BE2C (cell line): ENCODE measurements at places on chromosomes 4 and X.

GRCh38 chrX:9821572-9821971, 35.3 kb downstream of the SHROOM2 start:
- DNase-seq, result no peak

DNA sequence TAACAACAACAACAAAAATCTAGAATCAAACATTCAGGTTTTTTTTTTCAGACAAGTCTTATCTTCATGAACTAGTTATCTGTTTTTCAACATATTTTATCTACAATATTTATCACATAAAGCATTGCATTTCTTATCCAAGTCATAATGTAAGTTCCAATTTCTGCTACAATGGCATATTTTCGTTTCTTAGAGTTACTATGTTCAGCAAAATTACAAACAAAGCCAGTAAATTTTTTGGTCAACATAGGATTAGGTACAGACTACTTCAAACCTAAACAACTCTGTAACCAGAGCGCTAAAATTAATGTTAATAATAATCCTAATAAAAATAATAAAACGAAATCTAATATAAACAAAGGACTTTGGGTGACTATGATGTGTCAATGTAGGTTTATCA, 165.4 kb upstream of the TACR3 start:
- no peak for DNase-seq

GRCh38 chrX:153766098-153766817, 2.2 kb downstream of the PLXNB3 start:
- peak; percentile 68 for DNase-seq

DNA sequence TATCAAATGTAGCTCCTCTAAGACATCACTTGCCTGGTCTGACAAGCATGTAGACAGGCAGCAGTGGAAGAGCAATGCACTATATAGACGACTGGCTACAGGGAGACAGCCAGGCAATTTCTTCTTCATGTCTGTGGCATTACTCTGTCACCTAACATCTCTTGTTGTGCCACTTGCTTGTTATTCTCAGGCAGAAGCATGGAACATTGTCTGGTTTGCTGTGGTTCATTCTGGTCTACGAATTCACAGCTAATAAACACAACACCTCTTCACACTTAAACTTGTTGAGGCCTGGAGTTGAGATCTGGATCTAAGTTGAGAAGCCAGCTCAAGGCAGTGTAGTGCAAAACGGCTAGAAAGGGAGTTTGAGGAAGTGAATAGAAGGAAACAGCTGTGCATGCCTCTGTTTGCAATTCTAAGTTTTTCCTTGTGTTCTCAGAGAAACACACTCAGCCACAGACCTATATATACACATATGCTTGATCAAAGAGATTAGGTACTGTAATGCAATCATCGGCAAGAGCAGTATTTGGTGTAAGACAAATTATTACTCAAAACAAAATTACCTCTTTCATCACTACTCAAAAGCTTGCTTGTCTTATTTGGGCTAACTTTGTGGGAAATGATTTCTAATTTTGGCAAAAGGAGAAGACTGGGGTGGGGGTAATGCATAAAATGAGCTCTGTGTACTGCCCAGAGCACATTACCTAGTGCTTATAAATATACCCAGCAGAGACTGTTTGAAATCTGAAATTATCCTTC, 243.8 kb downstream of the PPP3CA start:
- no peak for DNase-seq

- no peak for DNase-seq
These were observed 28.1 kb upstream of the ANOS1 start for GRCh38 chrX:8760021-8760420.

- no peak for DNase-seq
These were observed 1.4 kb upstream of the MAN2B2 start for GRCh38 chr4:6573551-6573950.

DNA sequence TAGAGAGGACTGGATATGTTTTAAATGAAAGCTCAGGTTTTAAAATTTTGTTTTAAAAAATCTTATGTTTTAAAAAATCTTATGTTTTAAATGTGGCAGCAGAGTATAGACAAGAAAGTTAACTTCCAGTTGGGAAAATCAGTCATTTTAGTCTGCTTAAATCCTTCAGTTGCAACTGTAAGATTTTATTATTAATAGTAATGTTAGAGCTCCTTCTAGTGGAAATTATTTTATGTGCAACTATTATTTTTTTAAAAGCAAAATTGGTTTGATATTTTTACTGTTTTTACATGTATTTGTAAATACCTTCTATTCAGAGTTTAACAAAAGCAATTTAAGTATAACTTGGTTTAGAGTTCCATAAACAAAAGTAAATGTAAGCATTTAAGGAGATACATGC, 8.5 kb upstream of the NUDT6 start:
- DNase-seq, result no peak

GRCh38 chrX:96615448-96615847, 69.2 kb upstream of the DIAPH2 start:
- no peak for DNase-seq

DNA sequence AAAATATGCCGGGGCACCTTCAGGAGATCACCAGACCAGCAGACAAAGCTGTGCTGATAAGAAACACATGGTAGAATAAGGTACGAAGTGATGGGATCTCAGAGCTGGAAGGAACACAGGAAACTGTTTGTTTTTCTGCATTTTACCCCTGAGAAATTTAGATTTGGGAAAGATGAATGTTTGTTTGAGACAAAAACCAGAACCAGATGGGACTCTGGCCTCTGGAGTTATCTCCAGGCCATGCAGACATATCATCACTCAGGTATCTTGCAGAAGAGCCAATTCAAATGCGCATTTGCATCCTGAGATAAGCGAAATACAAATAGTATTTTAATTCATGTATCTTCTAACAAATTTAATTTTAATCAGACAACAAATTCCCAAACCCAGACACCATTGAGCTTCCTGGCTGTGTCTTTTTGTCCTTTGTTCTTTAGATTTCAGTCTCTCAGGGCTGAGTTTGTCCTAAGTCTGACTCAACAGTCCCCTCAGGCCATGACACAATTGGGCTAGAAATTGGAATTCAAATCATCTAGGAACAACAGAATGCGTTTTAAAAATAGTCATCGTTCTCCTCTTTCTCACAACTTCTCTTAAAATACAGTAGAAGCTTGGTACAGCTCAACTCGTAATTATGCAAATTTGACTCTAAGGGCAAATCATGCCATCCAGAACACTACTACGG, 159.0 kb downstream of the PACRGL start:
- no peak for DNase-seq

- DNase-seq, result no peak
These were observed 249.2 kb downstream of the TENM3 start for GRCh38 chr4:182492423-182492822.

DNA sequence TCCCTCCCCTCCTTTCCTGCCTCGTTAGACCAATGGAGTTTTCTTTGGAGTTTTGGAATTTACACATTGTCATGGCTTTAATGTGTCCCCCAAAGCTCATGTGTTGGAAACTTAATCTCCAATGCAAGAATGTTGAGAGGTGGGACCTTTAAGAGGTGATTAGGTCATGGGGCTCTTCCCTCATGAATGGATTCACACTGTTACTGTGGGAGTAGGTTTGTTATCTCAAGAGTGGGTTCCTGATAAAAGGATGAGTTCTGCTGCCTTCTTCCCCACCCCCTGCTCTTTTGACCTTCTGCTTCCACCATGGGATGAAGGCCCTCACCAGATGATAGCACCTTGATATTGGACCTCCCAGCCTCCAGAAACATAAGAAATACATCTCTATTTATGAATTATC, 16.8 kb downstream of the MORF4L2 start:
- DNase-seq, result no peak

DNA sequence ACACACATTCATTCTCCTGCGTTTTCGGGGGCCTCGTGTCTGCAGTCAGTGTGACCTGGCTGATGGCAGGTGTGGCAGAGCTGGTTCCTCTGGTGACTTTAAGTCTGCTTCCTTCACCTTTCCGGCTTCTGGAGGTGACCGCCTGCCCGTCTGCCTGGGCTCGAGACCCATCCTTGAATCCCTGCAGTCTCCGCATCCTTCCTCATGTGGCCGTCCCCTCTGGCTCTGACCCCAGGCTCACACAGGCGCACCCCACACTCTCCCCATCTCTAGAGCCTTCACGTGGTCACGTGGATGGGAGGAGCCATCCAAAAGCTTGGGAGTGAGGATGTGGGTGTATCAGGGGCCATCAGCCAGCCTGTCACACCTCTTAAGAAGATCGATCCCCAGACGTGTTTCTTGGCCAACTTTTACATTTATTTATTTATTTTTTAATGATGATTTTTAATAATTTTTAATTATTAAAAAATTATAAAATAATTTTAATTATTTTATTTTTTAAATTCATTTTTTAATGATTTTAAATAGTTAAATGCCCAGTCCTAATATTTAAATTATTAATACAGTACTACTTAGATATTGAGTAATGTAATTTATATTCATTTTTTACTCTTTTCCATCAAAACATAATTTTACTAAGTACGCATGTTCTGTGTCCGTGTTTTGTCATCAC, 20.9 kb downstream of the RGS12 start:
- peak; percentile 1 for DNase-seq

- no peak for DNase-seq
These were observed 2.0 kb downstream of the BCOR start for GRCh38 chrX:40095583-40096394.

GRCh38 chr4:173130687-173131086, 37.9 kb upstream of the GALNT7 start:
- no peak for DNase-seq

DNA sequence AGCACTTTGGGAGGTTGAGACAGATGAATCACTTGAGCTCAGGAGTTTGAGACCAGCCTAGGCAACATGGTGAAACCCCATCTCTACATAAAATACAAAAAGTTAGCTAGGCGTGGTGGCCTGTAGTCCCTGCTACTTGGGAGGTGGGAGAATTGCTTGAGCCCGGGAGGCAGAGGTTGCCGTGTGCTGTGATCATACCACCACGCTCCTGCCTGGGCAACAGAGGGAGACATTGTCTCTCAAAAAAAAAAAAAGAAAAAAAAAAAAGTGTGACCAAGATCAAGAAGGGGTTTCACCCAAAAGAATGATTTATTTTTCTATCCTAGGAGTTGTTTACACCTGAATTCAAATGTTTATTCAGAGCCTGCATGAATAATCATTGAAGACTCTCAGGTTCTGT, 572.4 kb upstream of the GALNT7 start:
- DNase-seq, result no peak

GRCh38 chr4:1207603-1208265, 35.4 kb upstream of the SPON2 start:
- peak; percentile 22 for DNase-seq

DNA sequence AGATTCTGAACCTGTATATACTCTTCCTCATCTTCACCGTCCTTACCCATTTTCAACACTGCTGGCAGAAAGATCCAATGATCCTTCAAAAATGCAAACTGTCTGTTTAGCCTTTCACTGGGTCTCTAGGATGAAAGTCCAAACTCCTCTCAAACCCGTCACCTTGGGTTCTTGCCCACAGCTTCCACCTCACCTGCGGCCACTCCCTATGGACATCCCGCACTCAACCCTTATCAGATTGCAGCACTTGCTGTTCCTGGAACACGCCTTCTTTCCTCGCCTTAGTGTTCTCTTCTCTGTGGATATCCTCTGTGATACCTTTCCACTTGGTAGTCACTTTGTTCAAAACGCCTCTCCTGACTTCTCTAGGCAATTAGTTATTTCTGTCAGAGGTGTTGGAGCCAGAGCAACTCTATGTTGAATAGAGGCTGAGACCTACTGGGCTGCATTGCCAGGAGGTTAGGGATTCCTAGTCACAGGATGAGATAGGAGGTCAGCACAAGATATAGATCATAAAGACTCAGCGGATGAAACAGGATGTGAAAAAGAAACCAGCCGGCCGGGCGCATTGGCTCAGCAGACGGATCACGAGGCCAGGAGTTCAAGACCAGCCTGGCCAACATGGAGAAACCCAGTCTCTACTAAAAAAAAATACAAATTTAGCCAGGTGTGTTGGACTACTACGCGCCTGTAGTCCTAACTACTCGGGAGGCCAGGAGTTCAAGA, 4.2 kb upstream of the NOCT start:
- no peak for DNase-seq

DNA sequence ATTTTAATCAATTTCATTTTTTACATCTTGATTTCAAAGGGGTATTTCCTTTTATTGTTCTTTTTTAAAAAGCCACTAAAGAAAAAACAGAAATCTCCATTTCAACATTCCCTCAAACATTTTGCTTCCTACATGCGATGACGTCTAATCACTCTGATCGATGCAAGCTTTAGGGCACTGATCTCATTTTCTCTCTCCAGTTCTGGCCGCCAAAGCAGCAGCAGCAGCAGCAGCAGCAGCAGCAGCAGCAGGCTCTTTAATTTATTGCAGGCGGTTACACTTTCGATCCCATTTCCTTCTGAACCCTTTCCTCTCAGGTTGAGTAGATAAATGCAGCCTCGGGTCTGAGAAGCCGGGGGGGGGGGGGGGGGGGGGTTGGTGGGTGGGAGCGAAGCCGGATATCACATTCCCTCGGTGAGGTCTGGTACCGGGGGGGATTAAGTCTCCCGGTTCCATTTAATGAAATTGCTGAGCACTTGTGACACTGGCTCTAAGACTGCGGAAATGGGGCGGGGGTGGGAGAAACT, 3.4 kb upstream of the PCDH7 start:
- peak; percentile 50 for DNase-seq

GRCh38 chrX:38657562-38657961, 96.2 kb downstream of the TSPAN7 start:
- DNase-seq, result no peak

DNA sequence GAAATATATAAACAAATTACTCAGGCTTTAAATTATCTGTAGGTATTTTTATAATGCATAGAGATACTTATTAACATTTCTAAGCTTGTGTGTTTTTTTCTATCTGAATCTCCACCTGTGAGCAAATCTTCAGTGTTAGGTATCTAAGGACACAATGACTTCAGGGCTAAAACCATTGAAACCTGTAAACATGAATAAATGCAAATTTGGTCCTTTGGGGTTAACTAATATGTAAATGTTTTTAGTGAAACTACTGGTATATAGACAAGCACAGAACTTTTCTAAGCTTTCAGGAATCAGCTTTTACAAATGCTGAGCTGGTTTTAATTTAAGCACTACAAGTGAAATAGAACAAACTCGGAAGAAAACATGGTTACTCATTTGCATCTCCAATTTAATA, 147.9 kb downstream of the FBXO8 start:
- no peak for DNase-seq

- DNase-seq, result no peak
These were observed 106.0 kb upstream of the NKX1-1 start for GRCh38 chr4:1512051-1512737.

- DNase-seq, result no peak
These were observed 1.1 kb upstream of the PHOX2B start for GRCh38 chr4:41749631-41750039.

- DNase-seq, result no peak
These were observed 294.2 kb upstream of the CT83 start for GRCh38 chrX:116756958-116757357.

GRCh38 chr4:54541426-54542118, 116.2 kb upstream of the KIT start:
- no peak for DNase-seq

- no peak for DNase-seq
These were observed 210.9 kb upstream of the NHS start for GRCh38 chrX:17164079-17164478.

- peak; percentile 59 for DNase-seq
These were observed 90.7 kb downstream of the WFS1 start for GRCh38 chr4:6360385-6360784.

- no peak for DNase-seq
These were observed 24.2 kb downstream of the NELFA start for GRCh38 chr4:1984406-1985191.

- no peak for DNase-seq
These were observed 94.8 kb downstream of the TET2 start for GRCh38 chr4:105241451-105241850.

- no peak for DNase-seq
These were observed 100.0 kb downstream of the DCAF12L2 start for GRCh38 chrX:126065901-126066660.
